ENCODE measurements at places on chromosomes 16 and 17.

- no peaks in the 10 kb centered on the region for H3K27me3 ChIP-seq
- H3K4me1 ChIP-seq = peaks cover 3% of the 10 kb centered on the region
- no peak overlapping the region for H3K4me3 ChIP-seq
- H3K27ac ChIP-seq = no peak overlapping the region
- DNase-seq = peak; percentile 81
- peaks cover 4% of the 10 kb centered on the region for H3K36me3 ChIP-seq
Measured at GRCh38 chr17:19940722-19941464, 36.7 kb downstream of the AKAP10 start.

DNA sequence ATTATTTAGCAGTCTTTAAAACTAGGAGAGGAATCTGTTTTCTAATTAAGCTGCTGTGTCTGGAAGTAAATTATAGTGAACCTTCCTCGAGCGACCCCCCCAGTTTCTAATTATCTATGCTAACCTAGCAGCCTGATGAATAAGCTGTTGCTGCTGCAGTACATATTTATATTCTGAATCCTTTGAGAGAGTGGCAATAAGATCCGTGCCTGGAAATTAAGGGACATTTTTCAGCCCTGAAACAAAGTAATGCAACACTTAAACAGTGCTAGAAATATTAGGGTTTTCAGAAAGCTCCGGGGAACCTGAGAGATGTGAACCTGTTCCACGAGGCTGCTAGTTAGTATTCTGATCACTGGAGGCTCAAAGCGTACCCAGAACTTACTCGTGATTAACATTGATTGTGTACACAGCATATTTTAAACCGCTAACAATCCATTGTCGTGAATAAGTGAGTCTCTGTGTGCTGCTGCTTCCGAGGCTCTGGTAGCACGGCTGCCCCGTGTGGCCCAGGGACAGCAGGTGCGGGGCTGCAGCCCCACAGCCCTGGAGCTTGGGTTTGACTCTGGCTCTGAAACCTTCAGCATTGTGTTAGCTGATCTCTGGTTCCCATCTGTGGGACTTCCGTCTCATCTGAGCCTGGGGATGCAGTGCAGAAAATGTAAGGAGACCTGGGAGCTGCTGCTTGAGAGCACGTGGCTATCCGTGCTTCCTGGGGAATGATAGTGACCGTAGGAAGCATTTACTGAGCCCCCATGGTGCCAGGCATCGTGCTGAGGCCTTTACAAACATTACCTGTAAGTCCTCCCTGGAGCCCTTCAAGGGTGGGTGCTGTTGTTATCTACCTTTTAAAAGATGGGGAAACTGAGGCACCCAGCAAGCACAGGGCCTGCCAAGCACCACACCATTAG, 190.9 kb upstream of the CHMP6 start:
- no peaks in the 10 kb centered on the region for H3K27me3 ChIP-seq
- no peak overlapping the region for H3K27ac ChIP-seq

DNA sequence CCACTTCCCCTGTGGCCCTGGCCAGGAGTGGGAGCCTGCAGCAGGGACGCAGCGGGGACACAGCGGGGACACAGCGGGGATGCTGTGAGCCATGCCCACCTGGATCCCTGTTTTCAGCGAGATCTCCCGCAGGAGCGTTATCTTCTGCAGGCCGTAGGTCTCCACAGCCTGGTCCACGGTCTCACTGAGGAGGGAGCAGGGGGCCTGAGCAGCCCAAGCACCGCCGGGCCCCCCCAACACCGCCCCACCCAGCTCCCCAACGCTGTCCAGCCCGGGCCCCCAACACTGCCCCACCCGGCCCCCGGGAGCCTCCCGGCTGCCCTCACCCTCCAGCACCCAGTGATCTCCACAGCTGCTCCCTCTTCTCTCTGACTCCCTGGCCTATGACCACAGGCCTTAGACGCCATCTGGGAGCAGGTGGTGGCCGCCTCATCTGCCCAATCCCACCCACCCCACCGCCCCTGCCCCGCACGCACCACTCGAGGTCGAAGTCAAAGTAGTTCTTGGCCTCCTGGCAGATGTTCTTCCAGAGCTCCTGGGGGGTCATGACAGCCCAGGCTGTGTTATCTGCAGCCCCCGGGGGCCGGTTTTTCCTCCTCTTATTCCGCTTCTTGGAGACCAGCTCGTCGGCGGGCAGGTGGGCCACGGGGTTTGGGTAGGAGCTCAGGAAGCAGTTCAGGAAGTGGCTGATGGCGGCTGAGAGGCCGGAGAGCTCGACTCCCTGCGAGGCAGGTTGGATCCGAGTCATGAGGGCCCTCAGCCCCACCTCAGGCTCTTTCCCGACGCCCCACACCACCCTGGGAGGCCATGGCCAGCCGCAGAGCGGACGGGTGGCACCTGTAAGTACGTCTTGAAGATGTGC, 17.0 kb downstream of the CLUH start:
- DNase-seq = no peak
- H3K4me3 ChIP-seq = no peak overlapping the region
- H3K4me1 ChIP-seq = no peaks in the 10 kb centered on the region
- H3K27me3 ChIP-seq = no peaks in the 10 kb centered on the region
- peaks cover 23% of the 10 kb centered on the region for H3K36me3 ChIP-seq
- H3K27ac ChIP-seq = no peak overlapping the region

DNA sequence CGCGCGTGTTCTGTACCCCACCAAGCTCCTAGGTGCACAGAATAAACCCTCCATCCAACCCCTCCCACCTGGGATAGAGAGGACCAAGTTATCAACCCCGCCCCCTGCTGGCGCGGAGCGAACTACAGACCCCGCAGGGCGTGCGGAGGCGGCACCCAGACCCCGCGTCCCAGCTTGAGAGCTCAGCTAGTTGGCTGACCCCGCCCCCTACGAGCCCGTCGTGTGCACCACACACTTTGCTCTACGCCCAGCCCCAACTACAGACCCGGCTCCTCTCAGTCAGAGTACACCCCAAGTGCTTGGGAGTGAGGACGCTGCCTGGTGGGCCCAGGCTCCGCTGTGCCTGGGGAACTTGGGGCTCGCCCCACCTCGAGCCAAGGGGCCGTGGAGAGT, 1.5 kb downstream of the GRIN2A start:
- H3K36me3 ChIP-seq = no peaks in the 10 kb centered on the region
- H3K4me3 ChIP-seq = no peak overlapping the region
- H3K27ac ChIP-seq = no peak overlapping the region
- H3K27me3 ChIP-seq = peaks cover 3% of the 10 kb centered on the region

DNA sequence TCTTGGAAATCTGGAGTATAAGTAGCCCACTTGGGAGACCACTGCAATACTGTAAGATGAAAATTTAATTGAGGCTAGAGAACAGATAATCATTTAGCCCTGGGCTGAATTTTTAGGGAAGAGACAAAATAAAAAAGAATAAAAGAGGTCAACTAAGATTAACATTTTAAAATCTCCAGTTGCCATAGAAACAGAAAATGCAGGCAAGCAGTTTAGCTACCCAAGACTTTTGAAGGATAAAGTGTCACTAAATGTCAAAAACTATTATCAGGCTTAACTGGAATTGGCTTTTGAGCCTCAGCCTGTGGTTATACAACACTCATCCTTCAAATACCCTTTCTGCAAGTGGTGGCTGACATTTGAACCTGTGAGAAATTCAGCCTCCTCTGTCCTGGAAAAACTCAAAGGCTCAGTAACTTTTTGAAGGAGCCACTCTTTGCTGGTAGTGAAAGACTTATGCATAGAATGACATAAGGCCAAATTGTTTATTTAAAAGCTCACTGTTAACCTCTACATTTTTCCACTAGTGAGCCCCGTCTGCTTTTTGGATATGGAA, 220.7 kb upstream of the KCNJ16 start:
- no peak overlapping the region for H3K4me3 ChIP-seq
- peak; percentile 27 for DNase-seq
- H3K27ac ChIP-seq = no peak overlapping the region
- peaks cover 7% of the 10 kb centered on the region for H3K4me1 ChIP-seq

GRCh38 chr16:17277981-17278381, 192.8 kb downstream of the XYLT1 start:
- no peak overlapping the region for H3K27ac ChIP-seq
- peak; percentile 15 for DNase-seq
- H3K27me3 ChIP-seq = no peaks in the 10 kb centered on the region
- H3K4me3 ChIP-seq = no peak overlapping the region
- H3K4me1 ChIP-seq = peaks cover 3% of the 10 kb centered on the region

DNA sequence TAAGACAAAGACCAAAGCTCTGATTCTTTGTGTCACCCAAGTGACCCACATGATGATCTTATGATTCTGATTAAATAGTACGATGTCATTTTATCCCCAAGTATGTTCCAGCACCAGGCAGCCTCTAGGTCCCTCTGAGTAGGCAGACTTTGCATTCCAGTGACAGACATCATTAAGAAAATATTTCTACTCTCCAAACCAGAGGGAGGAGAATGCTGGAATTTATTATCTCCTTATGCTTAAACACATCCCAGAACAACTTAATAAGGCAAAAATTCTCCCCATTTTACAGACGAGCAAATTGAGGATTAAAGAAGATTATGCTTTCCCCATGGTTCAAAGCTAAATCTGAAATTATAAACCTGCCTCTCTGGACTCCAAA, 192.8 kb upstream of the CDH11 start:
- peaks cover 14% of the 10 kb centered on the region for H3K4me1 ChIP-seq
- no peaks in the 10 kb centered on the region for H3K36me3 ChIP-seq
- DNase-seq = peak; percentile 74
- no peak overlapping the region for H3K4me3 ChIP-seq
- no peak overlapping the region for H3K27ac ChIP-seq
- no peaks in the 10 kb centered on the region for H3K27me3 ChIP-seq

DNA sequence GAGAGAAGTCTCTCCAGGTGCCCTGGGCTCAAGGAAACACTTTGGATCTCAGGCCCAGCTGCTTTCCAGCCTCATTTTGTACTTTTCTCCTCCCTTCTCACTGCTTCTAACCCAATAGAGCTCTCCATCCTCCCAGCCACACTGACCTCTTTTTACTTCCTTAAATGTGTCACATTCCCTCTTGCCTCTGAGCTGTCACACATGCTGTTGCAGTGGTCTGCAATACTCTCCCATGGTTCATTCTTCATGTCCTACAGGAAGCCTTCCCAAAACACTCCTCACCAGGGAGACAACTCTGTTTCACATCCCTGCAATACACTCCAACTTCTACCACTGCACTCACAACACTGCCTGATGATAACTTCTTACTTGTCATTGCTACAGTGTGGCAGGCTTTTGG, 242.1 kb upstream of the DYNLRB2 start:
- peaks cover 17% of the 10 kb centered on the region for H3K4me1 ChIP-seq
- no peaks in the 10 kb centered on the region for H3K36me3 ChIP-seq
- no peak overlapping the region for H3K27ac ChIP-seq

All from fibroblast of lung (primary cell).